Suppressor macrophage treated with lipopolysaccharide for 4 hours (primary cell): ENCODE measurements at places on chromosomes 4 and X.
A peak's percentile ranks its signal among the peaks of the same experiment; 100 is the strongest.

DNA sequence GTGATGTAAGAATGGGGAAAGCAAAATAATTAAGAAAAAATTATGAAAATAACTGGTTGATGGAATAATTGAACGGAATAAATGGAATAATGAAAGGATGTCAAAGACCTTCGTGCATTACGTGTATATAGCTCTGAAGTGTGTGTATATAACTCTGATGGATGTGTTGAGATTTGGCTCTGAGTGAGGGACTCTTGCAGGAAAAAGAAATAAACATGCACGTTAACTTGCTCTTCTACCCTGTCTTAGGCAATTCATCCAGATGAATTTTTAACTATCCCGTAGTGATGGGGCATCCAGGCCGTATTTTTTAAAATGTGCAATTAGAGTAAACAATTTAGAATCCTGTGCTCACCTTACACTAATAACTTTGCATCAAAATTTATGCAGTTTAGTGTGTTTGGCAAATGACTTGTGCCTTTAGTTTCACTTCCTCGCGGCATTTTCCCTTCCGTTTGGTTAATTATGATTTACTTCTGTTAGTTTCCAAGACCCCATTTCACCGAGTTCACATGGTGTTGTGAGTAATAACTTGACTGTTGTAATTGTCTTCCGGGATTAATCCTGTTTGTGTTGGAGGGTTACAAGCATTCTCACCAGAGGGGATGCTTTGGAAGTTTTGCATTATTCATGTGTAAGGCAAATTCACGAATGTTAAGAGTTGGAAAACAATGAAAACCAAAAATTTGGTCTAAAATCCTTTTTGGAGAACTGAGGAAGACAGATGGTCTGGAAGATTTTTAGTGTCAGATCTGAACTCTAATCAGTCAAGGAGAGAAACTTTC, 256.5 kb upstream of the FAT1 start:
- peak; percentile 3 for DNase-seq

GRCh38 chrX:24026432-24026831, 554 bp downstream of the KLHL15 start:
- DNase-seq = peak; percentile 13

GRCh38 chrX:73922856-73923455, 360.0 kb downstream of the CHIC1 start:
- no peak for DNase-seq

GRCh38 chr4:37477126-37477525, 209.1 kb downstream of the RELL1 start:
- peak; percentile 27 for DNase-seq

GRCh38 chr4:145179281-145179860, 1.0 kb downstream of the OTUD4 start:
- DNase-seq = peak; percentile 88

DNA sequence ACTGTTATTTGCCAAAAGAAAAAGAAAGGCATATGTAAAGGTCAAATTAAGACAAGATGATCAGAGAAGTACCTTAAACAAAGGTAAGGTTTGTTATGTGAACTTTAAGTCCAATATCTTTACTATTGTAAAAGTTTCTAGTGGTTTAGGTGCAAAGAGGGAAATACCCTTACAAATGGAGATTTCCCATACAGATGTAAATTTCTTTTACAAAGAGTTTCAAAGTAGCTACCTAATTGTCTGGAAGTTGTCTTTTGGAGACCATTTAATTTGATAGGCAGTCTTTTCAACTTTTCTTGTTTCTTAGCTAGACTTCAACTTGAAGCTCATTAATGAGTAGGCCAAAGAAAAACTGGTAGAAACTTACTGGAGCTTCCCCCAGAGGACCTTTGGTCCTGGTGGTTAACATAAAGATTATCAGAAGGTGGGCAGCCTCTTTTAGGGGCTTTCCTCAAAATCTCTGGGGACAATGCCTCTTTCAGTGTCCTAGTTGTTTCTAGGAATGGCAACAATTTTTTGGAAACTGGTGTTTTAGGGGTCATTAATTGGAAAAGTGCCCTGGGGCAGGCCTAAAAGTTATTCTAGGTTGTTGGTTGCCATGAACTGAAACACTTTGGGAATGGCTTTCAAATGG, 297.3 kb downstream of the GUCY2F start:
- no peak for DNase-seq

GRCh38 chr4:168585168-168586091, 88.6 kb downstream of the PALLD start:
- DNase-seq = peak; percentile 76

DNA sequence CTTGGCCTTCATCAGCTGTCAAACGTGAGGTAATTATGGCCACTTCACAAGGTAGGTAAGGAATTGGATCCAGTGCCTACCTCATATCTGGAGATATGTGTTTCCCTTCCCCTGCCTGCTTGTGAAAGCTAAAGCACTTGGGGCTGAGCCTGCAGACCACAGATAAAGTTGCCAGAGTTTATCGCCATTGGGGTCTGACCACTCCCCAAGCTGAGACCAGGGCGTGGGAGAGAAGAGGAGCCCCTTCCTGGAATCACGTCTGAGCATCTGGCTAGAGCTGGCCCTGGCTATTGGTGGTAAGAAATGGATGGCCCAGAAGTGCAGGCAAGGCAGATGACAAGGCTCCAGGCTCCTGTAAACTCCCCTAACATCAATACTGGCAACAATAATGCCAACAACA, 2.7 kb downstream of the ALAS2 start:
- DNase-seq = no peak

- no peak for DNase-seq
Observed at GRCh38 chr4:52964561-52965101, 102.5 kb downstream of the RASL11B start.

GRCh38 chr4:69753686-69754085, 6.7 kb downstream of the SULT1B1 start:
- no peak for DNase-seq

GRCh38 chrX:32150141-32150540, 1061.2 kb downstream of the DMD start:
- no peak for DNase-seq

DNA sequence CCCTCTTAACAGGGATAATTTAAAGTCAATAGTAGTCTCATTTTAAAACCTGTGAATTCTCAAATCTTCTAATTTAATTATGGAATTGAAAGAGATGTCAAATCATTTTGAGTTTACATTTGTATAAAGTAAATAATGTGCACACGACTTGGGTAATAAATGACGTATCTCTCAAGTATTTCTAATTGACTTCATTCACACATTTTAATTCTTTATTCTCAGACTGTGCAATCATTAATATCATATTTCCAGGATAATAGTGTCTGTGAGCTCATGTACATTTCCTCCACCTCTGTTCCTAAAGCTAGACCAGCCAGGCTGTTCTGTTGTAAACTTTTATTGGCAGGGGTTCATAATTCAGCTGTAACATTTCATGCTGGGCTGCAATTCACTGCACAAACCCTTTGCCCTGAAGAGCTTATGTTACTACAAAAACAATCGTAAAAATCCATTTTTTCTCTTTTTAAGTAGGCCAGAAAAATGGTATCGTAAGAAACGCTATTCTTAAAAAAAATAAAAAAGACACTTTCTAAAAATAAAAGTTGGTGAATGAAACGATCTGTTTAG, 1103.1 kb upstream of the TENM3 start:
- DNase-seq = no peak

DNA sequence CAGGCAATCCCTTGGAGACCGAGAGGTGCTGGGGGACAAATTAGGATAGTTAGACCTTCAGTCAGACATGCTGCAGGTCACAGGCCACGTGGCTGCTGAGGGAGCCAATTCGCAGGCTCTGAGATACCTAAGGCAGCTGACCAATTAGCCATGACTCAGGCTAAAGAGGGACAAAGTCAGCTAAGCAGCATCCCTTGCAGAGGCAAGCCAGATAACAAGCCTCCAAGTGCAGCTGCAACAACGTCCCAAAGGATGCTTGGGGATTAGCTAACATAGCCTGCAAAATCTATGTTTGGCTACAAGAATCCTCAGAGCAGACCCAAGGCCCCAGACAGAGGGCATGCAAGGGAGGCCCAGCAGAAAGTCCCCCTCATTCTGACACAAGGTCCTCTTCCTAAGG, 93.5 kb downstream of the SEL1L3 start:
- no peak for DNase-seq

DNA sequence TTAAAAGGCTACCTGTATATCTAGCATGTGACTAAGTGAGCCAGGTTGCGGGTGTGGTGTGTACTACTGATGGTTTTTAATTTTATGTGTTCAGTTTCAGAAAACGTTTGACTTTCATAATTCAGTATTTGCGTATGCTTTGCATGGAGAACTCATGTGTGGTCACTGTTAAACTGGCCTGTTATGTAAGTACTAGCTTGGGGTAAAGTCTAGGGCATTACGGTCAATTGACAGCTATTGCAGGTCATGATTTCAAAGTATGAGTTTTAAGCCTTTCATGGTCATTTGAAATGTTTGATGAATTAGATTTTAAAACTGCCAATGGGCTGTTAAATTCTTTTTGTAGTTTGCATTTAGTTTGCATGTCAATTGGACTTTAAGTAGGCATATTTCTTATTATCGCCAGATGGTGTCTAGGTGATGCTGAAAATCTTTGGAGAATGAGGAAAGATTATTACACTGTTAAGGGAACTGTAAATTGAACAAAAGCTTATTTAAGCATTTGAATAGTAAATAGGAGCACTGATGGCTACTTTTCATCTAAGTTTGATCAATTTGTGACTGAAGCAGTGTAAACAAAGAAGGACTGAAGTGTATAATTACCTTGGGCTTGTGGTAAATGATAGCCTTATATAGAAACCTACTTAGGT, 563.4 kb downstream of the DACH2 start:
- no peak for DNase-seq
